ENCODE measurements at places on chromosomes 5 and 9.

DNA sequence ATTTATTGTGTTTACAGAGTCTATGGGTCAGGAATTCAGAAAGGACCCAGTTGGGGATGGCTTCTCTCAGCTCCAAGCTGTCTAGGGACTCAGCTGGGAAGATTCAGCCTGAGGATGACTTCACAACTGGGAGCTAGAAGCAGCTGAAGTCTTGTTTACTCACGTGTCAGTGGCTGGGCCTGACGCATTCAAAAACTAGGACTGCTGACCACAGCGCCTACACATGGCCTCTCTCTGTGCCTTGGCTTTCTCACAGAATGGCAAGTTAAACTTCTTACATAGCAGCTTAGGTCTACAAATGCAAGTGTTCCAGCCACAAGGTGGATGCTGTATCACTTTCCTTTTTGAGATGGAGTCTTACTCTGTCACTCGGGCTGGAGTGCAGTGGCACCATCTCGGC is 16.3 kb upstream of the PPP2CA start:
- no peak for DNase-seq

DNA sequence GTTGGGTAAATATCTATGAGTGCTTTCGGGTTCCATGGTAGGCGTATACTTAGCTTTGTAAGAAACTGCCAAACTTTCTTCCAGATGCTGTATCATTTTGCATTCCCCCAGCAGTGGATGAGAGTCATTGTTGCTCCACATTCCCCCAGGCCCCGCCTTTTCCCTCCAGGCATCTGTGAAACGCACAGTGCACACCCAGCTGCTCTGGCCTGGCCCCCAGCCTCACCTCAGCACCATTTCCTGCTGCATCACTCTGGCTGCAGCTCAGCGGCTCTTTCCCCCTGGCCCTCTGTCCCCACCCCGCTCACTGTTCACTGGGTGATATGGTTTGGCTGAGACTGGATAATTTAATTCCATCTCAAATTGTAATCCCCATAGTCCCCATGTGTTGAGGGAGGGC is 76.6 kb upstream of the SPTLC1 start:
- DNase-seq, result no peak

DNA sequence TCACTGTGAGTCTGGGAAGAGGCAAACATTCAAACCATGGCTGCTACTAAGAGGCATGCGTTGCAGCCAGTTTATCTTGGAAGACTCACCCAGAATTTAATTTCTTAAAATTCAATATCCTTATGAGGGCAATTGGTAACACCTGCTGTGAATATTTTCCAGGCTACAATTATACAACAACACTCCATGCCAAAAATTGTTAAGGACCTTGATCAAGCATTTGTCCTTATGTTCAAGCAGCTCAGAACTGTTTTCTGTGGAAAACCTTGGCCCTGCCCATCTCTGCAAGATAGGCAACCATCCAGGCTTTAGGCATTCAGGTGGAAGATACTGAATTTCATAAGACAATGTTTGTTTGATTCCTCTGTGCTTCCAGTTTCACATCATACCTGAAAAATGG is 327.8 kb downstream of the FBXL7 start:
- DNase-seq, result no peak

- DNase-seq, result no peak
These were observed 8.3 kb downstream of the LPCAT1 start for GRCh38 chr5:1515311-1515920.

GRCh38 chr9:7387840-7388239 is 411.7 kb downstream of the DMAC1 start:
- no peak for DNase-seq

DNA sequence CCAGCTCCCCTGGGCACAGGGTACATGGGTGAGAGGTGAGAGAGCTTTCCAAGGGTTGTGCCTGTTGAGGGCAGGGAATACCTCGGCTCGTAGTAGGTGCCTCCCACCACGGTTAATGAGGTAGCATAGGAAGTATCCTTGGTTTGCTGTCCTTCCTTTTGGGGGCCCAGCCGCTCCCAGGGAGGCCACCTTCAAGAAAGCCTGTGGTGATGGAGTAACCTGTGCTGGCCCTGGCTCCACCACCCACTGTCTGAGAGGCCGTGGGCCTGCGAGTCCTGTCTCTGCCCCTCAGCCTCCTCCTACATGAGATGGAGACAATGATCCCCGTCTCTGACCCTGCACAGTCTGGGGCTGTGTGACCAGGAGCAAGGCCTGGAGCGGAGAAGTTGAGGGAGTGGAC is 40.8 kb downstream of the COL27A1 start:
- DNase-seq, result no peak

GRCh38 chr5:42302186-42302585 is 121.1 kb upstream of the GHR start:
- no peak for DNase-seq

- no peak for DNase-seq
These were observed 64.0 kb downstream of the SHB start for GRCh38 chr9:38004809-38005560.

- DNase-seq, result no peak
These were observed 126.6 kb downstream of the NSG2 start for GRCh38 chr5:174172152-174172551.

- DNase-seq, result no peak
These were observed at the start of gene PCDHGA1 for GRCh38 chr5:141330299-141331080. Gene PCDHGA1, plus strand, starts transcription at chr5:141330514.

DNA sequence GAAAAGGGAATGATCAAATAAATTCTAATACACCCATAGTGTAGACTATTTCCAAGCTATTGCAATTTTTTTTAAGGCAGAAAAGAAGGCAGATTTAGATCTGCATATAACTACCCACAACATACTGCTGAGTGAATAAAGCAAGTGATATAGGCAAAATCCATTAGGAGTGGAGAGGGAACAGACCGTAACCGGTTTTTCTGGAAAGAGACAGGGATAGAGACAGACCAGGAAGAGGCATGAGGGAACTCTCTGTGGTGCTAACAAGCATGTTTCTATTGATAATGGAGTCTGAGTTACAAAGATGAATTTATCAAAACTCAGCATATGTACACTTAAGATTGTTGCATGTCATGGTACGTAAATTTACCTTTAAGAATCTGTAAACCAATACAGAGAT is 14.5 kb downstream of the ZDHHC21 start:
- no peak for DNase-seq

GRCh38 chr5:108326982-108327381 is 54.9 kb downstream of the FBXL17 start:
- DNase-seq, result no peak

- no peak for DNase-seq
These were observed 9.3 kb downstream of the NXNL2 start for GRCh38 chr9:88544245-88544644.

GRCh38 chr5:53943938-53944337 is 366.4 kb downstream of the ARL15 start:
- no peak for DNase-seq

- no peak for DNase-seq
These were observed 112.9 kb upstream of the LMX1B start for GRCh38 chr9:126500600-126501382.

DNA sequence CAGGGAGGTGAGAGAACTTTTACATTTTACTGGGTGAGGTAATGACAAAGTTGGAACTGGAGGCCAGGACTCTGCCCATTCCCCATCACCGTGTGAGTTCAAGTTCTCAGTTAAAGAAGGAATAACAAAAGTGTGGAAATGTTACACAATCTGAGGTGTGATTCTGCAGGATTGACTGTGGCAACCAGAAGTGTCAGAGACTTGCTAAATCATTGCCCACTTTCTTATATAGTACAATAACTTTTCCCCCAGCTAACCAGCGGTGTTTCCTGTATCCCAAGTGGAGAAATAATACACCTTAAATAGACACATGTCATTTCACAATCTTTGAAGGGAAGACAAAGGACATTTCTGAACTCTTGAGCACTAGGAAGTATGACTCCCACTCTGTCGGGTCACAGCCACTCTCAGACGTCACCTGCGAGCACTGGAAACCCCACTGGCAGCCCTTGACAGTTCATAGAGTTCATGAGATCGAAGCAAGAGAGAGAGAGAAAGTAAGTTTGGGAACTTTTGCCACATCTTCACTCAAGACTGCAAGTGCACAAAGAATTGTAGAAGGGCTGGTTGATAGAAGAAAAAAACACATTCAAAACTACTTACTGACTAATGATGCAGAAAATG is 28.4 kb downstream of the PAX5 start:
- no peak for DNase-seq

DNA sequence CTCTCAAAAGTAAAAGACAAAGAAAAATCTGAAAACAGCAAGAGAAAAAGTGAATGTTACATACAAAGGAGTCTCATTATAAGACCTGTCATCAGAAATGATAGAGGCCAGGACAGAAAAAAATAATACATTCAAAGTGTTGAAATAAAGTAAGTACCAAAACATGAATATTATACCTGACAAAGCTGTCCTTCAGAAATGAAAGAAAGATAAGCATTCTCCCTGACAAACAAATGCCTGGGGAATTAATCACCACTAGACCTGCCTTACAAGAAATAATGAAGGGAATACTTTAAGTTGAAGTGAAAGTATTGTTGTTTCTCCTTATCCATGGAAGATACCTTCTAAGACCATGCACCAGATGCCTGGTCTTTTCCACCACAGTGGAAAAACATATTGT is 1605.2 kb upstream of the CDH6 start:
- no peak for DNase-seq

DNA sequence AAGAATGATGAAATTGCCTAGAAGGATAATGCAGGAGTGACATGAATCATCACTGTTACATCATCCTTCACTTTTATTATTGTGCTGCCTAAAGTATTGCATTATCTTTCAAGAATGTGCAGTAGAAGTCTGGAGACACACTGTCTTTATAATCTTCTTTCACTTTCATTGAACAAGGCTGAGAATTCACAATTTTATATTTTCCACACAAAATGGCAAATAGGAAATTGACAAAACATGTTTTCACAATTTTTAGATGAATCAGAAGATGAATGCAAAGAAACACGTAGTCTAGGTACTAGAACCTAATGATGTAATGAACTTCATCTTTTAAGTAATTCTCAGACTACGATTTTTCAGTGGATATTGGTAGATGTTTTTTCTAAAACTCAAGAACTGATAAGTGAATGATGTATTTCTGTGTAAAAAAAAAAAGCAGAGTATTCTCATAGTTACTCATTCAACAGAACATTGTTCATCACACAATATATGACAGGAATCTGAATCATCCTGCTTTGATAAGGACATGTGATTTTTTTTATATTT is 131.5 kb upstream of the GRHPR start:
- DNase-seq, result no peak

All from cortex of kidney (tissue), 1 donor.